Fibroblast of the aortic adventitia (primary cell): ENCODE measurements at places on chromosomes 13 and 19.

DNA sequence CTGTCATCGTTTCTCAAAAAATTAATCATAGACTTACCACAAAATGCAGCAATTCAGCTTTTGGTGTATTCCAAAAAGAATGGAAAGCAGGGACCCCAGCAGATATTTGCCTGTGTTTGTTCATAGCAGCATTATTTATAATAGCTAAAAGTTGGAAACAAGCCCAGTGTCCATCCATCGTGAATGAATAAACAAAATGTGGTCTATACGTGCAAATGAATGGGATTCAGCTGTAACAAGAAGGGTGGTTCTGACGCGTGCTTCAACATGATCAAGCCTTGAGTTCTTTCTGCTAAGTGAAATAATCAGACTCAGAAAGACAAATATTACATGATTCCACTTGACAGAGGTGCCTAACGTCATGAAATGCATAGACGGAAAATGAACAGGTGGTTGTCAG, 36.4 kb downstream of the PSG11 start:
- DNase-seq, result no peak

- no peak for DNase-seq
Observed at GRCh38 chr13:58437427-58437826, 805.9 kb downstream of the PCDH17 start.

GRCh38 chr19:54905803-54906511, at the start of gene NCR1:
TSS of gene NCR1 (plus strand) at chr19:54906148. CDS start at chr19:54906188, 40 bp downstream.
- DNase-seq, result no peak

DNA sequence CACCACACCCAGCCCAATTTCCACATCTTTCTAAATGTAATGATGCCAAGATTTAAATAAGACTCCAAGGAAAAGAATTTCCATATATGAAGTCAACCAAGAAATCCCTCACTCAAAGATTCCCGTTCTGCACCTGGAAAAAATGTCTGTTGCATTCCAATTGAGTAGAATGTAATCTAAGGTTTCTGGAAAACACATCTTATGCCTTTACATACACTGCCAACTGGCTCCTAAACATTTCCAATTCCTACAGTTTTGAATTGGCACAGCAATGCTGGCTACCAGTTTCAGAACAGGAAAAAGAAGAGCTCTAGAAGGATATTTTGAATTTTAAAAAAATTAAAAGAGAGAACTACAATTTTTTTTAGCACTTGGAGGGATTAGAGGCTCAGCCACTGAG, 43.0 kb downstream of the COL4A2 start:
- no peak for DNase-seq

DNA sequence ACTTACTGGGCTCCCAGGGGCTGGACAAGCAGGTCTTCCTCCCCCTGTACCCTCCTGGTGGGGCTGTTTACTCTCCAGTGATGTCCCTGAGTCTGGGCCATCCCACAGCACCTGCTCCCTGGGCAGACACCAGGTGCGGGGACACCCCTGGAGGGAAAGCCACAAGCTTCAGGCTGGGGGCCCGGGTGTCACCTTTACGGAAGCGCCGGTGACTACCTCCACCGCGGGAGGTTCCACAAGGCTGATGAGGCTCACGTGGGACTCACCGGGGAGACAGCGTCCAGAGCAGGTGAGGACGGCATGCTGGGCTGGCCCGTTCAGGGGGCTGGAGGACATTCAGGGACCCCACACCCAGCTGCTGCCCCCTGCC, 24.9 kb downstream of the NFILZ start:
- no peak for DNase-seq

- DNase-seq, result peak; percentile 63
Observed at GRCh38 chr19:55640043-55640576, 692 bp upstream of the ZNF580 start.

DNA sequence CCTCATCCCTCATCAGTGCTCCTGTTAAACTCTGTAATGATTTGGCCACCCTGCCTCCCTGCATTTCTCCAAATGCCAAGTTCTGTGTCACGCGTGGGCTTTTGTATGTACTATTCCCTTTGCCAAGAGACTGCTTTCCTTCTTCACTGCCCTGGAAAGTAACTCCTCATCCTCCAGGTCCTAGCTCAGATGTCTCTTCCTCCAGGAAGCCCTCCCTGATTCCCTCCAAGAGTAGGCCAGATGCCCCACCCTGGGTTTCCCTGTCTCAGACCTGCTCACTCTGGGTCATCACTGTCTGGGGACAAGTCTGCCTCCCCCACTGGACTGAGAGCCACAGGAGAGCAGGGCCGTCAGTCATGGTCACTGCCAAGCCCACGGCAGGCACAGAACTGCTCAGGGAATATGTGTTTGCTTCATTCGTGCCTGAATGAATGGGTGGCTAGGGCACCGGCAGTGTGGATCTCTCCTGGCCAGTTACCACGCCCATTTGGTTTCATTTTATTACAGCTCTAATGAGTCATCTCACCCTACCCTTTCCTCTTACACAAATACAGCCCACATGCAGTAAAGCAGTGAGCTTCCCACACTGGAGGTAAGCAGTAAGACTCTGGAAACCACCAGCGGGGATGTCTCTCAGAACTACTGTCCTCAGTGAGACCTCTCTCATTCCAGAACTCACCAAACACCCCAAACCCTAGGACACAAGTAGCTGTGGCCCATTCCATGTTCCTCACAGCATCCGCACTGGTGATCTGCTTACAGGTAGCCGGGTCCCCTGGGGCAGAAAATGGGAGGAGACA, 12.1 kb upstream of the GPR4 start:
- peak; percentile 87 for DNase-seq

DNA sequence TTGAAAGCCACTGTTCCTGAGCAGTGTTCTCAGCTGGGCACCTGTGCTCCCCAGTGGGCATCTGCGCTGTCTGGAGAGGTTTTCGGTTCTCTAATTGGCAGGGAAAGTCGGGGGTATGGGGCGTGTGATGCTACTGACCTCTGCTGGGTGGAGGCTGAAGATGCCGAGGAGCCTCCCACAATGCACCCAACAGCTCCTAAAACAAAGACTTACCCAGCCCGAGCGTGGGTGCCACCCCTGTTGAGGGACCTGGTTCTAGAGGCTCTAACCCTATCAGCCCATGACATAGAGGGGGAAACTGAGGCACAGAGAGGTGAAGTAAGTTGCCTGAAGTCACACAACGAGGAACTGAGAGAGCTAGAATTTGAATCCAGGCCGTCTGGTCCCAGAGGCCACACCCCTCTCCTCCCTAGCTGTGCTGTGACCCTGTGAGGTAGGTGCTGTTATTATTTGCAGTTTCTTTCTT, 2.3 kb downstream of the SPACA4 start:
- DNase-seq, result peak; percentile 39
